D721Med (cell line): ENCODE measurements at places on chromosomes 1 and 21.

DNA sequence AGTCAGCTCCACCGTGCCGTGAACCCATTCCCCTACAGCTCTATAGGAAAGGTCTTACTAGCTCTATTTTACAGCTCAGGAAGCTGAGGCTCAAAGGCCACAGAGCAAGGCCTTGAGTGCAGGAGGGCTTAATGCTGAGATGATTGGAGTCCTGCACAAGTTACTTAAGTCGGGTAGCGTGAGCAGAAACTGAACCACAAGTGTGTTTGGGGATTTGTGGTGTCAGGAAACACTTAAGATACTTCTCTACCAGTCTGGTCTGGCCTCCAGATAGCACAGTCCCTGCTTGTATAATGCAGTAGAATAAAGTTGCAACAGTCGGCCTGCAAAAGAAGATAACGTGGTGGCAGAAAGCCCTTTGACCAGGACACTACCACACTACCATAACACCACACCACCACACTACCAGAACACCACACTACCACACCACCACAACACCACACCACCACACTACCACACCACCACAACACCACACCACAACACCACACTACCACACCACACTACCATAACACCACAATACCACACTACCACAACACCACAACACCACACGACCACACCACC is 118.1 kb downstream of the SPSB1 start:
- no peak for DNase-seq

DNA sequence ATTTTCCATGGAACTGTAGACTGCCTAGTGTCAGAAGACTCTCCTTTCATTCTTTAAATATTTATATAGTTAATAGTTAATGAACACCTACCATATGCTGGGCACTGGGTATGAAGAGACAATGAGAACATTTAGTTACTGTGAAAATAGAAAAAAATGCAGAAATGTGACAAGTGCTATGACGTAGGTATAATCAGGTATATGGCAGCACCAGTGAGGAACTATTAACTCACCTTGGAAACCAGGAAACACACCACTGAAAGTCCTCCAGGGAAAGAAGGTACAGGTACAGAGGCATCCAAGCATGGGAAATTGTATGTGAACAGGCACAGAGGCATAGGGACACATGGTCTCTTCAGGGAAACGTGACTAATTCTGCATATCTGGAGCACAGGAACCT is 42.3 kb downstream of the DPT start:
- DNase-seq, result no peak

GRCh38 chr1:213571843-213572242 is 415.9 kb upstream of the PROX1 start:
- DNase-seq, result no peak

- DNase-seq, result no peak
These were observed 784.5 kb upstream of the NEGR1 start for GRCh38 chr1:73066866-73067265.

- no peak for DNase-seq
These were observed 311.0 kb downstream of the KCNH1 start for GRCh38 chr1:210822932-210823331.

DNA sequence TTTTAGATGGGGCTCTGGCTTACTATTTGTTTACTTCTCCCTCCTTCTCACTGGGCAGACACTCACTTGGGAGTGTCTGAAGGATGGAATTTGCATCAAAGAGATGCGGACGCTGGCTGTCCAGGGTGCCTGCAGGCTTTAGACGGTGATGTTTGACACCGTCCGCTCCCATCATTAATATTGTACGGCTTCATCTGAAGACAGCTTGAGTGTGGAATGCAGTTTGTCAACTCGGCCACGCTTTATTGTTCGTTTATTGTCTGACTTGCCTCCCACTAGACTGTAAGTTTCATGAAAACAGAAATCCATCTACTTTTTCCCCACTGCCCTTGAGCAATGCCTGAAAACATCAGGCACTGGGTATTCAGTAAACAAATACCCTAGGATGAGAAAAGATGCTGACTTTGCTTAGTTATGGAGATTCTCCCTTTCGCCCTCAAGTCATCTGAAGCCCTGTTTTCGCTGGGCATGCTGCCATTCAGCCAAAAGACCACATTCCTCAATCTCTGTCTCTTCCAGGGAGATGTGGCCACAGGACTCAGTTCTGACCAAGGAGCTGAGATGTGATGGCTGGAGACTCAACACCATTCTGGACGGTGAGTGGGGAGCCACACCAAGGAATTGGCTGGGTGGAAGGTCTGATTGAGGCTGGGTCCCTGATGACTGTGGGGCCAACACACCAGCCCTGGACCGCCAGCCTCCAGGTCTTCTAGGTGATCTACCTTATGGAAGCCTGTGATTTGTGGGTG is 87.6 kb downstream of the BCAR3 start:
- DNase-seq, result no peak

DNA sequence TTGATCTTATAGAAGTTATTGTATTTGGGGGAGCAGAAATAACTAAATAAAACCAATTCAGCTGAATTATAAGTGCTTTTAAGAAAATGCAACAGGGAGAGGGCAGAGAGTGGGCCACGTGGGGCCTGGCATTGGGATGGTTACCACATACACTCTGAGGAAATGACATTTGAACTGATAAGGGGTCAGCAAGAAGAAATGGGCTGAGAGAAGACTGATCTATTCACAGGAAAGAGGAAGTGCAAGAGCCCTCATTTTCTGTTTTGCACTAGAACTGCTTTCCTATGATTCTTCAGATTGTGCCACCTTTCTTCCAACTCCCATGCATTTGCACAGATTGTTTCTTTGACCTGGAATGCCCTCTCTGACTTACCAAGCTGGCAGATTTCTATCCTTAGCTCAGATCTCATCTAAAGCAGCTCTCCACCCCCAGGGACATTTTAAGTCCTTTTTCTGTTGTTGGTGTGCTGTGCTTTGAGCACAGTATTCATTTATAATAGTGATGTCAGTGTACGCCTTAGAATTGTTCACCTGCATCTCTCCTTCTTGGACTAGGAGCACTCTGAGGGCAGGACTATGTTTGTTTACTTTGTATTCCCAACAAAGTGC is 115.9 kb downstream of the FGGY start:
- DNase-seq, result no peak

- peak; percentile 90 for DNase-seq
These were observed at the start of gene PTCH2 for GRCh38 chr1:44842862-44843655. PTCH2 (minus strand) TSS chr1:44843253; CDS start chr1:44842932, 321 bp downstream.

DNA sequence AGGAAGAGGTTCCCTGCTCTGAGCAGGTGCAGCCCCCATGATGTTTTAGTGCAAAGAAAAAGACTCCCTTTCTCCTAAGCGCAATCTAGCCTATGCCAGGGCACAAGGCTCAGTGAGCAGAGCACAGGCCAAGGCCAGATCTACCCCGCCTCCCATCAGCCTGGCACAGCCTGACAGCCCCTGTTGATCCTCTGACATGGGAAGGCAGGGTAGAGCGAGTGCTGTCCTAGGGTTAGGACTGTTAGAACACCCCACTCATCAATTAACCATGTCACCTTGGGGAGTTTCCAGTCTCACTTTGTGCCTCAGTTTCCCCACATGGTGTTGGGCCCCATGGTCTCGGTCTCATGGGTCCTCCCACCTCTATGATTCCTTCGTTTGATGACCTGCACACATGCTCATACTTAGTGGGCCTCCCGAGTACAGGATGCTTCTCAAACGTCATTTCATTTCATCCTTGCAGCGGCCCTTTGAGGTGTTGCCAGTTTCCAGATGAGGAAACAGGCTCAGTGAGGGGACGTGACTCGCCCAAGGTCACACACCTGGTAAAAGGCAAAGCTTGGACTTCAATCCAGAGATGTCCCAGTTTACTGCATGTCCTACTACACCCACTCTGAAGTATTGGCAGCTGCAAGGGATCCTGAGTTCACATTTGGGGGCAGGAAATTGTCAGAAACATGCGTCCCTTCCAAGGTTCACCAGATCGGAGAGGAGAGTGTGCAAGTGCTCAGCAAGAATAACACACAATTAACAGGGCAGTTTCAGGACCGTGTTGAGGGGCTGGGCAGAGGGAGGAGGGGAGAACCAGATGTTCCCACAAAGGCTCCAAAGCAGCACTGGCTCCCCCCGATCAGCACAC is 213.3 kb downstream of the TRABD2B start:
- DNase-seq, result no peak

DNA sequence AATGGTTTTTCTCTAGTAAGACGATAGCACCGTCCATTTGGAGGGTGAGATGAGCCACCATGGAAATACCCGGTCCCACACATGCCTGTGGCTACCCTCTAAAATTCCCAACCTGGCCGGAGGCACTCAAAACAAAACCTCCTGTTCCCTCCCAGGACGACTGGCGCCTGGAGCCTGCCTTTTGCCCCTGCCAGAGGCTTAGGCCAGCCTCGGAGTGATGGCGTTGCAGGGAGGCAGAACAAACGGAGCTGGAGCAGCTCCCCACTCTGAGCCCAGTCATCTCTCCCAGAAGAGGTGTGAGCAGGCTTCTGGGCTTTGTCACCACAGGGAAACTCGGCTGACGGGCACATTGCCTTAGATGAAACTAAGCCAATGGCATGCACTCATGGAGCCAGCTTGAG is 213.7 kb upstream of the HOOK1 start:
- no peak for DNase-seq

DNA sequence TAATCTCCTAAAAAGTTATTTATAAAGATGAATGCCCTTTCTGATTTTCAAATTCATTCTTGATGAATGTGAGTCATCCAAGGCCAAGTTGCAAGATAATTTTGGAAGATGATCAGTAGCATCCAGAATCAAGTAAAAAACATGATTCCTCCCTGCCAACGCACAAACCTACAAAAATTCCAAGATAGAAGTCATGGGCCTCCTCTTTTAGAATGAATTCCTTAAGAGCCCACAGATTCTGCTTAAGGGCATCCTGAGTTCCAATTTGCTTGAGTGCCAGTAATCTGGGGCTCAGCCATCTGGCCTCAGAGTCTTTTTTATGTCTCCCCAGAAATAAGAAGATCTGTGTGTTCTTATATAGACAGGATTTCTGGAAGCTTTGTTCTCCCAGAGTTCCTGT is 23.2 kb upstream of the SPATA6 start:
- DNase-seq, result peak; percentile 22

GRCh38 chr1:55322842-55323241 is 107.7 kb upstream of the USP24 start:
- no peak for DNase-seq

DNA sequence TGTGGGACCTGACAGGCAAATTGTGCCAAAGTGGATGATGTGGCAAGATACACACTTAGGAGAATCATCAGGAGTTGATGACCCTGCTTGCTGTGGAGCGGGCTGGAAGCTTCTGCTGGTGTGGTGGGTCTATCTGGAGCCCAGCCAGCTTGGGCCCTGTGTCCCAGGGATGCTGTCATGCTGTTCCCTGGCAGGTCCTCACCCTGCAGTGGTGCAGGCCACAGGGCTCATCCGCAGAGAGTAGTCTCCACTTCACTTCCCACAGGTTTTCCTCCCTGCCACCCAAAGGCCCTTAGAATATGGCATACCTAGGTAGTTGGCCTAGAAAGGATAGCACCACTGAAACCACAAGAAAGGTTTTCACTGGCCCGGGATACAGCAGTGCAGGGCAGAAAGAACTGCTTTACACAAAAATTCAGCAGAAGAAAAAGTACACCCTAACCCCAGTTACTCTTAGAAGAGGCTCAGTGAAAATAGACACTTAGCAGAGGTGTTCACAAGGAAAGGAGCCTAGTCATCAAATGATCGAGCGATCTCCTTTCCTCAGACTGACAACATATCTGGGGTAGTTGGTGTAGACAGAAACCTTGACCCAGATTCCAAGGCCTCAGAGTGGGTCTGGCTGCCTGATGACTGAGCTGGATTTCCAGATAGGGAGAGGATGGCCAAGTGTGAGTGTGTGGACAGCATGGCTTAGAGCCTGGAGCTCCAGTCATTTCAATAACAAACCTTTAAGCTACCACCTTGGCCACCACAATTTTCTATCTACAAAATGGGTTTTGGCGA is 1.3 kb upstream of the C1orf226 start:
- DNase-seq, result peak; percentile 3

GRCh38 chr21:45549626-45550463 is 7.6 kb upstream of the SLC19A1 start:
- DNase-seq, result no peak

DNA sequence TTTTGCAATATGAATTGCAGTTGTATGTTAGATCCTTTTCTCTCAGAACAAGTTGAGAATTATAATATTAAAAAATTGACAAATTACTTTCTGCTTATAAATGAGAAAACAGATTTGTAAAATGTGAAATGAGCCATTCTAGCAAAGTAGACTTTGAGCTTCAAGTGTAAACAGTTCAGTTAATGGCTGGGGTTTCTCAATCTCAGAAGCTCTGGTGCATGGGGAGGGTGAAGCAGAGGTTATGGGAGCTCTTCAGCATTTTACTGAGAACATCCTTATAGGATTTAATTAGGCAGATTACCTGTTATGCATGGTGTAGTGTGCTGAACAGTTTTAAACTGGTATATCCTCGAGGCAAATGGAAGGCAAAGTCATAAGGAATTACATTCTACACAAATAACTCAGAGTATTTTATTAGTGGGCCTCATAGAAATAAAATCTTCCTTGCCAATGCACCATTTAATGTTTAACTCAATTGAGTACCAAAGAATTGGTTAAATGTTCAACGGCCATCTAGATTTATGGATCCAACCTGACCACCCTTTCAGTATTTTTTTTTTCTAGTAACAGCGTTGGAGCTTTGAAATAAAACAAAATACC is 1143.6 kb upstream of the ADGRL2 start:
- DNase-seq, result no peak

DNA sequence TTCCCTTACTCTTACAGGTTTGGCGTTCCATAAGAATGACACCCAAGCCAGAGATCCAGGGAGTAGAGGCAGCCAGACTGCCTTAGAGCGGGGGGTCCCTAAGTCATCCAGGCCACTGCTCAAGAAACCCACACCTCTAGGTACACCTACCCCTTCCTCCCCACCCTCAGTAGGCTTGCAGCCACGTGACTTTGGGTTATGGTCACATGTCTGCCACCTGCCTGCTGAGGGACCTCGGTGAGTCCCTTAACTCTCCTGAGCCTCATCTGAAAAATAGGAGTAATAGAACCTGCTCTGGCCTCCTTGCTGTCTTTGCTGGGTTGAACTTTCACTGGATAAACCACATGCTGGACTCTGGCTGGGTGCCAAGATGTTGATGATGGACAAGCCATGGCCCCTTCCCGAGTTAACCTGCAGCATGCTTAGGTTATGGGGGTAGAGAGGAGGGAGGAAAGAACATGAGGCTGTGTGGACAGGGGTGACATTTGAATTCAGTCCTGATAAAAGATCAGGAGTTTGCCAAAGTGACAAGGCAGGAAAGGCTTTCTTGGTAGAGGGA is 4.5 kb downstream of the RPS6KA1 start:
- no peak for DNase-seq

DNA sequence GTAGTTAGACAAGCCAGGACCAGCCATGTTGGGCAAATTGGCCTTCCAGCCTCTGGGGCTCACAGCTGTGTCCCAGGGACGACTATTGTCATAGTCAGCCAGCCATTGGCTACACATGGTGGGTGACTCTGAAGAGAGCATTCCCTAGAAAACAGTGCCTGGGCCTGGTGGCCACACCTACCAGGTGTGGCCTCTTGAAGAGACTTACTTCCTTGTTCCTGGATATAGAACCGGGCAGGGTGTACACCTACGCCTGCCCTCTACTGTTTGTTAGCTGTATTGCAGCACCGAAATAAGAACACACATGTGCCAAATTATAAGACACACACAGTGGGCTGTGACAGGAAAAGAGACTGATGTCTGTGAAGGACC is 134.6 kb upstream of the ARHGEF16 start:
- DNase-seq, result no peak
